ENCODE measurements at places on chromosomes 12 and 14.

DNA sequence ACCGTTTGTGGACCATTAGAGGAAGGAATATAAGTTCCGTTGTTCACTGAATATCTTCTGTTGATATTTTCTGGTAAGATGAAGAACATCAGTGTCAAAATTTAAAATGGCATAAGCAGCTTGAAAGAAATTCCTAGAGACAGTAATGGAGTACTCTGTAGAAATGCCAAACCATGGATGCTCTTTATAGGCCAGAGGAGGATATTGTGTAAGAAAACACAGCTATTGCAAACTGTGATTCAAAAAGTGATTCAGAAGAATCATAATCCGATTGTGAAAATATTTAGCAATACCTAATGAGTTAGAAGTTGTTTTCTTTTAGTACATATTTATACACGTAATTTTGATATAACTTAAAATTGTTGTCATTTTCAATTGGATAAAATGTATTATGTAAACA, 102.8 kb downstream of the SLC16A7 start:
- DNase-seq, result no peak

DNA sequence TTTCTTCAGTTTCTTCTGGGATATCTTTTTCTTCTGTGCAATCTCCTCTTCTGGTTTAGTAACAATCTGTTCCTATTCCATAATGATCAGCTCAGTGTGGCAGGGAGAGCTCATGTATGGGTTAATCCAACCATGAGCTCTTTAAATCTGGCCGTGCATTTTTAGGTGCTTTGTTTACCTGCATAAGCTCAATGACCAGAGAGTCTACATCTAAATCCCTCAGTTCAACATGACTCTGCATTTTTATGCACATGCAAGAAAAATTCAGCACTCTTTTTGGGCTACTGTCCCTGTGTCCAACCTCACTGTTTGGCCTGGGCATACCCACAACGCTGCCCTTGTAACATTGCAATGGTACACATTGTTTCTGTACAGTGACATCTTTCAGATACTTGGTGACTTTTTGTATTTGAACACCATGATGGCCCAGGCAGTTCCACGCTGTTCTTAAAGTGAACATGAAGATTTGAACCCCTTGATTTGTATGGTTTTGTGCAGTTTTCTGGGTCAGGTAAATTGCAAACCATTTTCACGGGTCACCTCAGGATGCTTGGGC, 243.3 kb upstream of the SRRM4 start:
- DNase-seq, result no peak

DNA sequence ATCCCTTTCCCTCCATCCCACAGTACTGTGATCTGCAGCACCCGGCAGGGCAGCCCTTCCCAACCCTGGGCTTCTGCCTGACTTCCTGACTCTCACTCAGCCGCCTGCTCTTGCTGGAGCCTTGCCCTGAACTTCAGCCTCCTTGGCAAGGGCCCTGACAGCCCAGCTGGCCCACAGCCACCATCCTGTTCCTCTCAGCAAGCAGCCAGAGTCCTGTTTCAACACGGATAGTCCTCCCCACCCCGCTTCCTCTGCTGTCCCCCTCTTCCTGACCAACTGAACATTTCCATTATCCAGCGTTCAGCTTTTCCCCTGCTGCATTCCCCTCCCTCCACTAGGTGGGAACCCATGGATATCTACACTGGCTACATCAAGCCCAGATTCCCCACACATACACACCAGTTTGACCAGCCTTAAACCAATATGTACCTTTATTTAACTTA, 74.0 kb upstream of the MDM1 start:
- no peak for DNase-seq

- DNase-seq, result no peak
Observed at GRCh38 chr12:11075642-11076041, 13.5 kb upstream of the TAS2R46 start.

- DNase-seq, result no peak
Observed at GRCh38 chr14:75804570-75805275, 143.7 kb downstream of the TTLL5 start.

- DNase-seq, result no peak
Observed at GRCh38 chr12:95195122-95195521, 22.1 kb downstream of the FGD6 start.

DNA sequence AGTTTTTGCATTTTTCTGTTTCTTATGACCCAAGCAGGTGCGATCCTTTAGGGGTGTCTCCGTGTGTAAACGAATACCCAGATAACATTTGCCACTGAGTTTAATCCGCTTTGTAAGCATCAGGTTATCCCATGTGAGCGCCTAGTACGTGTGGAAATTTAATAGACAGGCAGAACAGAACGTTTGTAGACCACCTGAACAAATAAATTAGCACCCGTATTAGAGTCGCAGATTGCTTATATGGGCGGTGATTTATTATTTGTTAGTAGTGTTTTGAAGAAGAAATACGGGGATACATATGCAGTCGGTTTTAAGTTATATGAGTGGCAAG, 325 bp downstream of the C12orf60 start:
- no peak for DNase-seq

GRCh38 chr12:12964255-12964654, 12.3 kb upstream of the GPRC5D start:
- no peak for DNase-seq

DNA sequence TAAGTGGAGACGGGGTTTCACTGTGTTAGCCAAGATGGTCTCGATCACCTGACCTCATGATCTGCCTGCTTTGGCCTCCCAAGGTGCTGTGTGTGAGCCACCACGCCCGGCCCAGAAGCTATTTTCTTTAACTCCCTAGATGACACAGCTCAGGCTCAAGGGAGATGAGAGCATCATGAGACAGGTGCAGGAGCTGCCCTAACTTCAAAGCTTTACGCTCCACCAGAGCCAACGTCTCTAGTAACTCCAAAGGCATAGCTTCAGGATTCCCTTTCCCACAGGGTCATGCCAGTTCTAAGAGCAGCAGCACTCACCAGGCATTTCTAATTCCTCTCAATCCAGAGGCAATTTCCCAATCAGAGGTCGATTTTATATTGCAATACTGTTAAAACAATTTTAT, 21.0 kb downstream of the NDUFA12 start:
- peak; percentile 35 for DNase-seq

DNA sequence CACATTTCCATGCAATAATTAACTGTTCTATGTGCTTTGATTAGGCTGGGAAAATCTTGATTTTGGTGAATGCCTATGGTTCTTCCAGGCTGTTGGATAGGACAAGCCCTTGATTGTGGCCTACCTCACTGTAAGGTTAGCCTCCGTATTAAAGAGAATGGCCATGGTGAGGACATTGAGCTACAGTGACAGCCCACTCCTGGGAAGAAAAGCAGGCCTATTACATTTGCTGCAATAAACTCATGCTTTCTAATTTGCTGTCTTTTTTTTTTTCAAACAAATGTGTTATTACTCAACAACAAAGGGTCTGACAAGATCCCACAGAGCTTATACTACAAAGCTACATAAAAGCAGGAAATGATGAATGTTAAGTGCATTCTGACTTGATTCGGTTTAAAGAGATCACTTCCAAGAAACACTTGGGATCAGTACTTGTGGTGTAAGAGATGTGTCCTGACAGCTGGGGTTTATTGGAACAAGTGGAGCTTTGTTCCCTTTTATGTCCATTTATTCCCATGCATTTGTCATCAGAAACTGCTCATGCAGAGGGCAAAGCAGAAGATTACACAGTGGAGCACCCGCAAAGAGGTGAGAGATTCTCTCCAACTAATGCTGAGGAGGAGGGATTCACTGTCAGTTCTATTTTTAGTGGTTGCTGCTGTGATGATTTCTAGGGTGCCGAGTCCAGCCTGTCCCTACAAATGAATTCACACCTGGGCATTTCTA, 29.1 kb upstream of the KCNK10 start:
- DNase-seq, result peak; percentile 74

DNA sequence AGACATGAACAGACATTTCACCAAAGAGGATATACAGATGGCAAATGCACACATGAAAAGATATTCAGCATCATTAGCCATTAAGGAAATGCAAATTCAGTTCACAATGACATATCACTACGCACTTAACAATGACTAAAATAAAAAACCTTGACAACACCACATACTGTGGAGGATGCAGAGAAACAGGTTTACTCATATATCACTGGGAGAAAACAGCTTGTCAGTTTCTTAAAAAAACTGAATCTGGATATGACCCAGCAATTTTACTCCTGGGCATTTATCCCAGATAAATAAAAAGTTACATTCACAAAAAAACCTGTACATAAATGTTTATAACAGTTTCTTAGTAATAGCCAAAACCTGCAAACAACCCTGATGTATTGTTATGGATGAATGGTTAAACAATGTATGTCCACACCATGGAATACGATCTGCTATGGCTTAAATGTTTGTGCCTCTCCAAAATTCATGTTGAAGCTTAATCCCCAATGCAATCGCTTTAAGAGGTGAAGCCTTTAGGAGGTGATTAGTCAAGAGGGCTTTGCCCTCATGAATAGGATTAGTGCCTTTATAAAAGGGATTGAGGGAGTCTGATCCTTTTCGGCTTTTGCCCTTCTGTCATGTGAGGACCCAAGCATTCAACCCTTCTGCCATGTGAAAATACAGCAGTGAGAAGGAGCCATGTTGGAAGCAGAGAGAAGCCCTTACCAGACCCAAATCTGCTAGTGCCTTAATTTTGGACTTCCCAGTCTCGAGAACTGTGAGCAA, 36.0 kb upstream of the PPP4R3A start:
- peak; percentile 14 for DNase-seq

- DNase-seq, result no peak
Observed at GRCh38 chr14:105123981-105124765, 44.4 kb downstream of the JAG2 start.

- DNase-seq, result no peak
Observed at GRCh38 chr14:75752907-75753594, 92.0 kb downstream of the TTLL5 start.

DNA sequence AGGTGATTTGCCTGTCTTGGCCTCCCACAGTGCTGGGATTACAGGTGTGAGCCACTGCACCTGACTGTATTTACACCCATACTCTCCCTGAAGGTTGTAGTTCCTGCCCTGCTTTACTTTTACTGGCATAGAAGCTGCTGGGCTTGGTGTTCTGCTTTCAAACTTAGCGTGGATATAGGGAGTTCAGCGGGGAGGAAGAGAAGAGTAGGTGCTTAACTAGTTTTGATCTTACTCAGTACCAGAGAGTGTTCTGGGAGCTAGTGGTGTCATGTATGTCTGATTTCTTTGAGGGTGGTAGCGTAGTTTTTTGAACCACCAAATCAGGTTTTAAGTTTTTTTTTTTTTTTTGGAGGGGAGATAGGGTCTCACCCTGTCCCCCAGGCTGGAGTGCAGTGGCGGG, 13.8 kb downstream of the RCOR1 start:
- no peak for DNase-seq

- DNase-seq, result peak; percentile 63
Observed at GRCh38 chr12:6326316-6327228, 15.3 kb downstream of the TNFRSF1A start.

DNA sequence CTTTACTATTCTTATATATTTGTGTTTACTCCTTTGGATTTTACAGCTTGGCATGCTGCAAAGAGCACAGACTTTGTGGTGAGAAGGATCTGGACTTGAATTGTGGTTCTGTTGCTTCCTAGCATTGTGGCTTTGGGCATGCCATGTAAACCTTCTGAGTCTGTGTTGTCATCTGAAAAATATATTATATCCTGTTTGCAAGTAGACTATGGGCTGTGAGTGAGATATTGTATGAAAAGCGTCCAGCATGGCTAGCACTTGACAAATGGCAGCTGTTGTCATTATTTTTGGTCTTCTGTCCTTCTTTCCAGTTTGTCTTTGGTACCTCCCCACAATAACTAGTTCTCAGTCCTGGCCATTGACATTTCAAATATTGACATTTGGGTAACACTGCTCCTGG, 61.8 kb upstream of the DACT1 start:
- DNase-seq, result no peak

DNA sequence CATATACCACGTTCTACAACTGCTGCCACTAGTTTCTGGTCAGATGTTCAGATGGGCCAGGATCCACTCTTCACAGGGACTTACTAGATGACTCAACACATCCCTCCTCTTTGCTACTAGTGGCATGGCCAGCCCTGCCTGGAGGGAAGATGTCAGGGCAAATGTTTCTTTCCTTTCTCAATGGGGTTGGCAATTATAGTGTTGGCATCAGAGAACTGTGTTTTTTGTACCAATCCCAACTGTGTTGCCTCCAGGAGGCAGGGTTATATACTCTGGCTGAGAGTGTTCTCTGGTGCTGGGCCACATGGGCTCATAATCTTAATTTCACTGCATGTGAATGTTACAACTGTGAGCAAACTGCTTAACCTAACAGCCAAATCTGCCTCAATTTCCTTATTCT, 69.9 kb upstream of the AVPR1A start:
- no peak for DNase-seq

DNA sequence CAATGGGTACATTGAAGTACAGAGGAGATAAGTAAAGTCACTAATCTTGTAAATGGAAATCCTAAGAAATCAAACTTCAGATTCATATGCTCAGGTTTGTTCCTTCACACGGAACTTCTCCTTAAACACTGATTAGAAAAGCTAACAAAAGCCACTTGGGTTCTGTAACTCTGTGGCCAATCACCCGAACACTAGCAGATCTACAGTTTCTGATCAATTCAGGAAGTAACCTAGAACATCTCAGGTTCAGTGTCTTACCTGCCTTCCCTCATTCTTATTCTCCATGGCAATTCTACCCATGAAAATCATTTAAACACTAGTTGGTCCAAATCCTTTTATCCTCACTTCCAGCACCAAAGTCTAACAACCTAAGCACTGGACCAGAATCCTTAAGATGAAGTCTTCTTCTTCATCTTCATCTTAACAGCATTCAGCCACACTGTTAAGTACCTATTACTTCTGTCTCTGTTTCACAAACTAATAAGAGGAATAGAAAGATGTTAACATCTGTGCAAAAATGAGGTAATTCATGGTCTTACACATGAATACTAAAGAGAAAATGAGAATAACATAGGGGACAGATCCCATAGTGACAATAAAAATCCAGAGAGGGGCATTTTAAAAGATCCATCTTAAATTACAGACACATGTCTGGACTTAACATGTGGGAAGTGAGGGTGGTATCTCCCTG, 184.5 kb downstream of the SSPN start:
- DNase-seq, result no peak

GRCh38 chr14:64983439-64984310, 3.0 kb upstream of the FNTB start:
- peak; percentile 80 for DNase-seq

DNA sequence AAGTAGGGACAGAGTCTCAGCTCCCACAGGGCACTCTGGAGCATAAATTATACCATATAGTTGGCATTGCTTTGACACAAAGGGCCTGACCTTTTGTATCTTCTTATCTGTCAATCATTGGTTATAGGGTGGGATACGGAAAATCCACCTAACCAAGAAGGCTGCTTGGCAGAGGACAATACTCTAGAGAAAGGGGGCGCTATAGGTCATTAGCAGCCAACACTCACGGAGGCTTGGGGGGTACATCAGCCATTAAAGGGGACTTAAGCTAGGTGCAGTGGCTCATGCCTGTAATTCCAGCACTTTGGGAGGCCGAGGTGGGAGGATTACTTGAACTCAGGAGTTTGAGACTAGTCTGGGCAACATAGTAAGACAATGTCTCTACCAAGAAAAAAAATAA, 22.9 kb downstream of the SPTSSA start:
- no peak for DNase-seq

DNA sequence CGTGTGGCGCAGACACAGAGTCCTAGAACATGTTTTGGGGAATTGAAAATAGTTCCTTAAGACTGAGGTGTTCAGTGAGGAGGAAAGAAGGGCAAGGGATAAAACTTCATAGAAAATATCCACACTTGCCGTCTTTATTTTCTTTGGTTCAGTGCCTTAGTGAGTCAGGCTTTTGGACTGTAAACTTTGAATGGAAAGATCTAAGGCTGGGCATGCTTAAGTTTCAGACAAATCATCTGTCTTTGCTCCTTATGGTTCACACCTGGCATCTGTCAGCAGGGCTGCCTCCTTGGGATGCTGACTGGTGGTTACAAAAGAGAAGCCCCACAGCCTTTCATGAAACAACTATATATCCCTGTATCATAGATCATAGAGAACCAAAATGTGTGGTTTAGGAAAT, 136.3 kb upstream of the PRICKLE1 start:
- DNase-seq, result no peak

Data from eye (tissue), 1 donor.